Foreskin keratinocyte (primary cell): ENCODE measurements at places on chromosomes 5 and 9.
A peak's percentile ranks its signal among the peaks of the same experiment; 100 is the strongest.

DNA sequence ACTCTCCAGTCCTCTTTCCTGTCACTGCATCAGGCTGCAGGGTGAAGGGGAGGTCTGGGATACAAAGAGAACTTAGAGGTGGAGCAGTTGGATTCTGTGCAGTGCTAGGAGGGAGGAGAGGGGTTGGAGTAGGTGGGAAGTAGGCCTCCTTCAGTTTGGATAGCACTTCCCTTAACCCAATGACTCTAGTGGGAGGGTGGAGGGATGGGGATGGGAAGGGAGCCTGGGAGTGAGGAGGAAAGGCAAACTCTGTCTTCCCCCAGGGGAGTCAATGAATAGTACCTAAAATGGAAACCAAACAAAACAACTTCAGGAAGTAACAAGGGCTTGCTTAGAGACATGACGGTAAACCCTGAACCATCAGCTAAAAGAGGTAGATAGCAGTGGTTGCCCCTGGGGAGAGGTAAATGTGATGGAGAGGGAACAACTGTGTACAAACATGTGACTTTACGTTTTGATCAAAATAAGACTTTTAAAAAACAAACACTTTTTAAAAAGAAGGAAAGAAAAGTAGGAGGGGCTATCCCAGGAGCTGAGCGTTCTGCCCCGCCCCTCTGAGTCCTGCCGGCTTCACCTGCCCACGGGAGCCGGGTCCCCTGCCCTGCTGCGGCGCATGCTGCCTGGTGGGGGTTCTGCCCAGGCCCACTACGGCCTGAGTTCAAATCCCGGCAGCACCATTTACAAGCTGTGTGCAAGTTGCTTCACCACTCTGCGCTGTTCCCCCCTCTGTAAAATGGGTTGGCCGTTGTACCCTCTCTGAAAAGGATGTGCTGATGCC lies 30.9 kb downstream of the GSN start:
- no peak for DNase-seq

DNA sequence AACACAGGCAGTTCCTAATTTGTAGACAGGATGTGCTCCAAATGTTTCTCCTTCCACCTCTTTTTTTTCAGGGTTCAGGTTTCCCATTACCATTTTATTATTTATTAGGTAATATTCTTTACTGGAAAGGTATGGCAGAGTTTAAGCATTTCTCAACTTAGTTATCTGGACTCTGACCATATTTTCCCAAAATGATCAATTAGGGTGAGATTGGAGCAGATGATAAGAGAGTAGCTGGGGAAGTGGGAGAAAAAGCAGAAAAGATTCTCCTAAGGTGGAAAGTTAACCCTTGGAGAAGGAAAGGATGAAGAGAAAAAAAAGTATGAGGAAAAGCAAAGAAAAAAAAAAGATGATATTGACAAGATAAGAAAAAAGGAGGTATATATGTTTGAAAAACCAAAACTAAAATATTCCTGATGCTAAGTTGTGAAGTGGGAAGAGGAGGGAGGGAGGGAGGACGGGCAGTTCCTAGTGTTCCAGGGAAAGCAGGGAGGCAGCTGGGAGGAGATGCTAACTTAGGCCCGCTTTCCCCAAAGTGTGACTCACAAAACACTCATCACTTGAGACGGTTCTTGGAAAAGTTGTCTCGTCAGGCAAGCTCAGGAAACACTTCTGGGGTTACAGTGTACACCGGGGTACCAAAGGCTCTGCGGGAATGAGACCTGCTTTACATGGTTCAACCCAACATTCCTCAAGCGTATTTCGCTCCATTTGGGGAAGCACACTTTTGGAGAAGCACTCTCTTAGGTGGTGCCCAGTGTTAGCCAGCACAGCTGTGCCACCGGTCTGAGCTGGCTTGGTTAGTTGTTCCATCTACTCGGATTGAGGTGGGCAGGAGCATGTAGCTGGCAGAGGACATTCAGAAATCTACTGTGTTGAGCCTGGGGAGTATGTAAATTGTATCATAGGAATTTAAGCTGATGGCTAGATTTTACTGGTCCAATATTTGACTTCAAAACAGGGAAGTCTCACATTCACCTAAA lies 35.1 kb downstream of the B4GALT1 start:
- DNase-seq = peak; percentile 61

DNA sequence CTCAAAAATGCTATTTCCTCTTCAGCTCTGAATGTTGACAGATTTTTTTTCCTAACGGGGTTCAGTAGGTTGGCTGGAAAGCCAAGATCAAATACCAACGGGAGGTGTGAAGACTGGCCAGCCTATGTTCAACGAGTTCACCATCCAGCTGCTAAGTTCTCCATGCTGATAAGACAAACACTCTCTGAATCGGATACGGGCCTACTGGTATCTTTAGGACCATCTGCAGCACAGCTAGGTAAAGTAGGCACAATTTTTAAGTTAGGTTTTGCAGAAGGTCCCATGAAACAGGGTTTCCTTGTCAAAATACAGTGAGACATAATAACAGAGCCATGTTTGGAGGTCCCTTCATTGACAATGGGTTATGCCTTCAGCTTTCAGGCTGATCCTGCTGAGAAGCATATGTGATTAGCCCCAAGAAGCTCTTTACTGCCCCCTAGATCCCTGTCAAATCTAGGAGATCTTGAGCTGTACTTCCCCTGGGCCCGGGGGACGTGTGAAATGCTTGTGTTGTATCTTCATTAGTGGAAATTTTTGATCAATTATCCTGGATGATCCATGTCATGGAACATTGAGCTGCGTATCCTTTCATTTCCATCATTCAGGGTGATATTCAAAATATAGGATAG lies 60.6 kb downstream of the PGM5 start:
- no peak for DNase-seq

DNA sequence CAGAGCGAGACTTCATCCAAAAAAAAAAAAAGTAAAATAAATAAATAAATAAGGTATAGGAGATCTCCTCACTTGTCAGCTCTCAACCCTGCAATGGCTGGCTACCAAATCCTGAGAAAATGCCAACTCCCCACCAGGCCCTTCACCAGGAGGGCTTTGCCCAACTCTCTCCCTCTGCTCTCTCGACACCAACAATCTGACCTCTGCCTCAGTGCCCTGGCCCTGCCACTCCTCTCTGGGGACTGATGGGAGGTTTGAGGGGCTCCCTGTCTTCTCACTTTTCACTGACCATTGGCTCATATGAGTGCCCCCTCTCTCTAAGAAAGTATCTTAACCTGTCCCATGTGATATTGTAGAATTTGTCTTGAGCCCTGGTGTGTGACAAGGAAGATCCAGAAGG lies 52.6 kb upstream of the SH3PXD2B start:
- no peak for DNase-seq

- DNase-seq = peak; percentile 100
Measured at GRCh38 chr5:151615431-151615830, 24.3 kb upstream of the FAT2 start.

- peak; percentile 97 for DNase-seq
Measured at GRCh38 chr5:173454736-173455598, 126.8 kb upstream of the STC2 start.

DNA sequence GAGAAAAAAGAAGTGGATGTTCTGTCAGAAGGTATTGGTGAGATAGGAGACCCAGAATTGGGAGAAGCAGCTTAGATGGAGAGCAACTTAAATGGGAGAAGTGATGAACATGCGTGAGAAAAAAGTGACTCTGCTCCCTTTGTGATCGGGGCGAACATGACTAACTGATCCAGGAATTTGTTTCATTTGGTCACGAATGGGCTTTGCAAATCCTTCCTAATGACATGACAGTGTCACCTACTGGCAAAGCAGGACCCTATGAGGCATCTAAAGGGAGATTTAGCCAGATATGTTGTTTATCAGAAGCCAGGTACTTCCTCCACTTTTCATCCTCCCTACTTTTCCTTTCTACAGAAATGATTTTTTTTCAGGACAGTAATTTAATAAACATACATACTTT lies 787.4 kb upstream of the RGMB start:
- peak; percentile 70 for DNase-seq

- no peak for DNase-seq
Measured at GRCh38 chr5:109830955-109831502, 141.3 kb downstream of the MAN2A1 start.

- DNase-seq = no peak
Measured at GRCh38 chr9:573691-574410, 267.6 kb upstream of the DMRT1 start.

DNA sequence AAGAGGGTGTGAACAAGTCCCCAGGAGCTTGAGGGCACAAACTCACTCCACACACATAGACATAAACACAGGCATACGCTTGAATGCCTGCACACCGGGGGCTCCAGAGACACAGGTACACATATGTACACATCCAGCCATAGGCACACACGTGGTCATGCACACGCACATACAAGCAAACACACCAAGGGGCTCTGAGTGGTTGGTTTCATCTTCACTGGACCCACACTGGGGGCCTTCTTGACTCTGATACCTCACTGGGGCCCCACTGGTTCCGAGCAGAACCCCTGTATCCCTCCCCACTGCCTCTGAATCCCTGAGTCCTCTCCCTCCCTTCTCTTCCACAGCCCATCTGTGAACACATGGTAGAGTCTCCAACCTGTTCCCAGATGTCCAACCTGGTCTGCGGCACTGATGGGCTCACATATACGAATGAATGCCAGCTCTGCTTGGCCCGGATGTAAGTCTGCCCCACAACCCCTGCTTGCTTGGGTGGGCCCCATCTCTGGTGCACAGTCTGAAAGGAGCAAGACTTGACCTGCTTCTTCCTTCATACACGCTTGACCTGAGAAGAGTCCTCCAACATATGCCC lies 6.4 kb downstream of the SPINK4 start:
- DNase-seq = no peak
